Ecto neural progenitor cell (in vitro differentiated cells): ENCODE measurements at places on chromosomes 2 and 18.

- DNase-seq: no peak
Observed at GRCh38 chr2:240460781-240461431, 25.4 kb downstream of the GPC1 start.

GRCh38 chr2:231379266-231380215, 16.0 kb upstream of the B3GNT7 start:
- no peak for DNase-seq

- DNase-seq: no peak
Observed at GRCh38 chr2:238242731-238243495, 3.1 kb upstream of the HES6 start.

DNA sequence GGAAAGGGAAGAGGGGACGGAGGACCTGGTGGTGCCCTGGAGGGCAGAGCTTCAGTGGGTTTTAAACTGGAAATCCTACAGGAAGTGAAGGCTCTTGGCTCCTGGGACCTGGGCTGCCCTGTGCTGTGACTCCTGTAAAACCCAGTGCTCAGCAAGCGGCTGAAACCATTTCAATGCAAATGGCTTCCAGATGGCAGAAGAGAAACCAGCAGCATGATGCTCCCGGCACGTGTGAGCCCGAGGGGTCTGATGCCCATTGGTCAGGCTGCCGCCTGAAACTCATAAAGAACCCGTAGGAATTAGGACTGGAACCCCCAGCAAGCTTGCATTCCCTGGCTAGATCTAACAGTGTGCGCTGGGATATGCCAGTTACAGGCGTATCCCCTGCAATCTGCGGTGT, 109.2 kb upstream of the THOC1 start:
- DNase-seq: peak; percentile 44

- no peak for DNase-seq
Observed at GRCh38 chr2:70161069-70161534, 29.7 kb downstream of the C2orf42 start.

DNA sequence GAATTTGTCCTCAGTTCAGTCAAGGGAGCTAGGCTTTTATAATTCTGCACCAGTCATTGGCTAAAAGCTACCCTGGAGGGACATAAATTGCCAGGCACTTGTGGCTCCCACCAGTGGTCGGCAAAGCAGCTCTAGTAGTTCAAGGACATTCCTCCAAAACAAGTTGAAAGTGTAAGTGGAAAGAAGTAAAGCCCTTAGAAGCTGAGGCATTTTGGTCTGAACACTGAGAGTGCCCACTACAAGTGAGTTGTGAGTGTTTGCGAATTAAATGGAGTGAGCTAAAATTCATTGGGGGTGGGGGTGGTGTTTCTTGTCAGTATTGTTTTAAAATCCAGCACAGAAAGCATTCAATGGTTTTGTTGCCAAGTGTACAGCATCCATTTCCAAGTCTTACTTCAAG, 879.9 kb upstream of the CDH2 start:
- DNase-seq: no peak

DNA sequence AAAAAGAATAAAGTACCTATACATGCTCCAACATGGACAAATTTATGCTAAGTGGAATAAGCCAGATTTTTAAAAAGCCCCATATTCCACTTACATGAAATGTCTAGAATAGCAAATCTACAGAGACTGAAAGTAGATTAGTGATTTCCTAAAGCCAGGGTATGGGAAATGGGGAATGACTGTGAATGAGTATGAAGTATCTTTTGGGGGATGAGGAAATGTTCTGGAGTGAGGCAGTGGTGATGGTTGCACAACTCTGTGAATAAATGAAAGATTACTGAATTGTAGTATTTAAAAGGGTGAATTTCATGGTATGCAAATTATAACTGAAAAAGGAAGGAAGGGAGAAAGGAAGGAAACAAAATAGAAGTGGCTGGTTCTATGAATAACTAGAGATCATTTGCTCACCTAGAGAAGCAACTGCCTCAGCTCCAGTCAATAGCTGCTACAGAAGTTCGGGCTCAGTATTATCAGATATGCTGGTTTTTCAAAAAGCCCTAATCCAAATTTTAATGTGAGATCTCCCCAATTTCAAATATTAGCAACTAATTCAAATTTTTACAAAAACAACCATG, 39.3 kb downstream of the MAP3K2 start:
- DNase-seq: no peak

- no peak for DNase-seq
Observed at GRCh38 chr18:28823506-28824182, 646.7 kb upstream of the CDH2 start.

GRCh38 chr2:98393354-98393753, 47.1 kb downstream of the CNGA3 start:
- no peak for DNase-seq

DNA sequence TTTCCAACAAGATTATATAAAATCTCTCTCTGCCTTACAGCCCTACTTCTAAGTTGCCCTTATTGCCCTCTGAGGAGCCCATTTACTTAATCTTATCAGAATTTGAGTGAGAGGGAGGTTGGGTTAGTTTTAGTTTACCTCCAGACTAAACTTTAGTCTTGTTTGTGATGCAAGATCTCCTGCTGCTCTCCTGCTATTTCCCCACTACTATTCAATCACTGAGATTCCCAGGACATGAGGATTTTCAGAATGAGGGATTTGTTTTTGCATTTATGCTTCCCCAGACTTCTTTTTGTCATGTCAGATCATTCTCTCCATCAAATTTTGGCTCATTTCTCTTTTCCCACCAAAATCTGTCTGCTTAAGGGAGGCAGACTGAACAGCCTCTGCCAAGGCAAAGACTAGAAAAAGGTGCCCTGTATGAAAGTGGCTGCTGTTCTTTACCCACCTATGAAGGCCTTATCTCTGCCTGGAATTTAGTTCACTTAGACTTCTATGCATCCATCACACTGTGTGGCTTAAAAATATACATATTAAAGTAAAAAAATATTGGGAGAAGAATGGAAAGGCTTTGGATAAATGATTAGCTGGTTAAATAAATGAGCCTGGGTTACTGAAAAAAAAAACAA, 401.3 kb downstream of the PID1 start:
- DNase-seq: no peak

DNA sequence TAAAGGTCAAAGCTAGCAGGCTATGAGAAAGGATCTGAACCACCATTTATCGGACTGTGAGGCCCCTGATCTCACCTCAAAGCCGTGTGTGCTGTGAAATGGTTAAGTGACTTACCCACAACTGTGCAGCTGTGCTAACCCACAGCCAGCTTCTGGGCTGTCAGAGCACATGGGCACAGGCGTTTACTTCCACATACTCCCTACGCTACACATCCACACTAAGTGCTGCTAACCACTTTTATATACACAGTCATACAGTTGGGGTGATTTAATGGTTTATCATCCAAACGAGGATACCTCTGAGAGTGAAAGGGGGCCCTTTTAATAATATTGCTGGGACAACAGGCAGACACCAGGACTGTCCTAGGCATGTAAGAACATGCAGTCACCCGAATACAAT, 37.3 kb downstream of the CYRIA start:
- no peak for DNase-seq

GRCh38 chr2:161052214-161052613, 108.0 kb upstream of the TANK start:
- no peak for DNase-seq

DNA sequence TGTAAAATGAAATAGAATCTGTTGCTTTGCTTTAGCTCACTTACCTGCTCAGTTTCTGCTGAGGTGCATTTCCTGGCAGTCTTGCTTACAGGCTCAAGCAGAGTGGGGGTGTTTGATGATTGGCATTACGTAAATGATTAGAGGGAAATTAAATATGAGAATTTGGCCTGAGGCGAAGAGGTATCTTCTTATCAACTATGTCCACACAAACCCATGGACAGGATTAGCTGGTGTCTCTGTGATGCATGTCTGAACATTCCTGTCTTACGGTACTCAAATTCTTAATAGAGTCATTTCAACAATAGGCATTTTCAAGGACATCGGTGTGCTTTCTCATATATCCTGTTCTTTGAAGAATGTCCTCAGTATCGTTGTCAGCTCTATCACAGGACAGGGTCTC, 102.1 kb downstream of the PRPF40A start:
- no peak for DNase-seq

DNA sequence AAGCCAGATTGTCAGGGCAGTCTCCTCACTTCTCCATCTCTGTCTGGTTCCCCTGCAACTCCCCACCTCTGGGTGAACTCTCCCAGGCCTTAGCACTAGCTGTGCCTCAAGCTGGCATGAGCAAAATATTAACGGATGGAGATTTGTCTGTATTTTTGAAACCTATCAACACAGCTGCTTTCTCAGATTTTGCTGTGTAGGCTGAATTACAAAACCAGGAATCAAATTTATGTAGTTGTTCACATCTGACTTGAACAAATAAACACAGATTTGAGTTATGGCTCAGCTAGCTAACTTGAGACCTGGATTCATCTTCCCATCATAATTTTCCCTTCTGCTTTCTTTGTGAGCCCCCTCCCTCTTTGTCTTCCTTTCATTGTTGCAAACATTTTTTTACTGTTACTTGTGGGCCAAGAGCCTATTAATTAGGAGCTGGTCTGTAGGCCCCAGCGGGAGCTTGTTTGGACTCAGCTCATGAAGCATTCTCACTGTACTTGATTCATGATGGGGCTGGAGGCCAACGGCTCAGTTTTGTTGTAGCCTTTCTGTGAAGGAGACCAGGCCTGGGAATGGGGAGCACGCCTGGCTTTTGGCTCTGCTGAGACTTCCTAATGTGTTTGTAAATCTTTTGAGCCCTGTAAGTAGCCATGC, 164.1 kb upstream of the GATA6 start:
- DNase-seq: no peak

GRCh38 chr2:185785851-185786473, 47.4 kb downstream of the FSIP2 start:
- DNase-seq: no peak

GRCh38 chr2:173175222-173175621, 99.6 kb downstream of the MAP3K20 start:
- no peak for DNase-seq

DNA sequence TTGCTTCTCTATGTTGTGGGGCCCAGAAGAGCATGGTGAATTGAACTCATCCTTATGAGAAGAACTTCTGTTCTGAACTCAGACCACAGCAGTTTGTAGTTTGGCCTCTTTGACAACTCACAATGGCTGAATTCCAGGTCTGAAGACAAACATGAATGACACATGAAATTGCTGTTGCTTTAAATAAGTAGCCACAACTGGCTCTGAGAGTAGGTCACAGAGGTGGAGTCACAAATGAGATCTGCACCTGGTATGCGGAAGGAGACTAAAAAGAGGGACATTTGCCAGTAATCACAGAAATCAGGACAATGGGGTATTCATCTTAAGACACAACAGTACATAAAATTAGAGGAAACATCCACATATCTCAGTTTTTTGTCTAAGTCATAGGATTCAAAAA, 290.3 kb upstream of the MMADHC start:
- no peak for DNase-seq

DNA sequence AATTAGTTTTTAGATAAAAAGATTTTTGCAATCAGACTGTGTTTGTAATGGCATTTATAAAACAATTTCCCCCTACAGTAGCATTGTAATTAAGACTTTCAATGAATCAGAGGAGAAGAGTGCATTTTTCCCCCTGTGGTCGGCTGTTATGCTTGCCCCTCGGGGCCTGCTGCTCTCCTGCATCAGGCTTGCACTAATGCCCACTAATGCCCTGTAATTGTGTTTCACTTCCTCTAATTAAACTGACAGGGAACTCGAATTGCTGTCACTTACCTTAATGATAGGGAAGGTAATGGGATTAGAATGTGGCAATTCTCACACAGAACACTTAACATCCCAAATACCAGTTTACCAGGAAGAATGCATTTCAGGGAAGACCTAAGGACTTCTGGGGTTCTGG, 61.2 kb upstream of the LRRTM1 start:
- no peak for DNase-seq

DNA sequence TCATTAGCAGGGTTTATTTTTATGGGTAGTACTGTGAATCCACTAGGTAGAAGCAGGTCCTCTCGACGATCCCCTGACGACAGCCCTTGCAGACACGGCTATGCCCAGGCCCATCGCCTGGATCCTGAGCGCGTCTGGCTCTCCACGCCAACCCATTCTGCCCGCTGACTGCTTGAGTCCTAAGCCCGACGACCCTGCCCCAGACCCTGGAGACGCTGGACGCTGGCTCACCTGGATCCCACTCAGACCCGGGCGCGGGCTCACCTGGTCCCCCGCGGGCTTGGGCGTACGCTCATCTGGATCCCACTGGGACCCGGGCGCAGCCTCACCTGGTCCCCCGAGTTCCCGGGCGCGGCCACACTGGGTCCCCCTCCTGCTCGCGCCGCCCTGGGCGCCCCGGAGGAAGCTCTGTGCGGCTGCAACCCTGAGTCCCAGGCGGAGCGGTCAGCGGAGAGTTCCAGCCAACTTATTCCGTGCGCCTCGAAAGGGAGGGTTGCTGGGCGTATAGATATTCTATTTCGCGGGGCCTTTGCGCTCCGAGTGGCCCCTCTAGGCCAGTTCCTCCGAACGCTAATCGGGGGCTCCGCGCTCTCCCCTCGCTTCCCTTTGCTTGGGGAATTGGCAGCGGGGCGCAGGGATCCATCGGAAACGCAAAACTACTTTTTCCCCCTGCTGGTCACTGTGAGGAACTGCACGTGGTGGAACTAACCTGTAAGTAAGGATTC, 22.4 kb upstream of the RMP24 start:
- peak; percentile 81 for DNase-seq

DNA sequence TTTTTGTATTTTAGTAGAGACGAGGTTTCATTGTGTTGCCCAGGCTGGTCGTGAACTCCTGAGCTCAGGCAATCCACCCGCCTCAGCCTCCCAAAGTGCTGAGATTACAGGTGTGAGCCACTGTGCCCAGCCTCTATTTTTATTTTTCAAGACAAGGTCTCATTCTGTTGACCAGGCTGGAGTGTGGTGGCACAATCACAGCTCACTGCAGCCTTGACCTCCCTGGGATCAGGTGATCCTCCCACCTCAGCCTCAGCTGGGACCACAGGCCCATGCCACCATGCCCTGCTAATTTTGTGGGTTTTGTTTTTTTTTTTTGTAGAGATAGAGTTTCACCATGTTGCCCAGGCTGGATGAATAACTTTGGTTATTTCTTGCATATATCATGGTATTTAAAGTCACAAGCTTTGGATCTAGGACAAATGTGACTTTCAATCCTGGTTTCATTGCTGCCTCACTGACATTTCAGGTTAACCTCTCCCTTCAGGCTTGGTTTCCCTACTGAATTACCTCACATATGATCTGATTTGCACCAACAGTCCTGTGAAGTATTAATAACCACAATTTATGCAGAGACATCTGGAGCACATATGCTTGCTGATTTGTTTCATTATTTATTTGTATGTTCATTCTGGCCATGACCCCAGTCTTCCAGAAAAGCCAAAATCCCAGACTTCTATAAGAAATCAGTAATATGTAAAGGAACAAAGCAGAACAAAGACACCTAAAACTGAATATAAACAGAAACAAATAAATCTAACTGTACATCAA, 17.5 kb upstream of the RAB31 start:
- no peak for DNase-seq

- no peak for DNase-seq
Observed at GRCh38 chr2:169512525-169512924, 3.0 kb downstream of the KLHL41 start.

DNA sequence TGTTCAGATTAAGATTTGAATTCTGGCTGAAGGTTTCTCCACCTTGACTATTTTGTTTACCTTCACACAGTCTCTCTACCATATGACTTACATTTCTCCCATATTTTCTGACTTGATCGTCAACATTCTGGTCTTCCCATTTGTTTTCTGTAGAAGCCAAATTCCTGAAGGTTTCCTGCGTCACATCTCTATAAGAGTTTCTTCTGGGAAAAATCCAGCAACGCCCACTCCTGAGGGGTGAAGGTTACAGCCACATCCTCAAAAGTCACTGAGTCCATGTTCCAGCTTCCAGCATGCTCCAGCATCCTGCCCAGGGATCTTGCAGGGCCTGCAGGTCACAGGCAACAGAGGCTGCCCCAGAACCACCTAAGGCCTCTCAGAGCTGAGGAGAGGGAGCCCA, 47.5 kb downstream of the NBEAL1 start:
- no peak for DNase-seq
